Muscle of leg (tissue), 16 donors: ENCODE measurements at places on chromosomes 5 and 9. TPM values are rescaled to one million over a fixed set of nuclear protein-coding genes. Genes with fewer than 3 reads are reported as not detected.

Gene ANKRD31
- 0.15 TPM for polyA plus RNA-seq

Gene FAM163B
- polyA plus RNA-seq: 0.36 TPM

Gene C5orf52
- not detected for polyA plus RNA-seq

Gene GABRG2
- polyA plus RNA-seq: not detected

Gene IRX2
- polyA plus RNA-seq: 0.11 TPM

GRCh38 chr5:154288145-154288544 is 97.6 kb downstream of the GALNT10 start:
- peak; percentile 96 for DNase-seq

DNA sequence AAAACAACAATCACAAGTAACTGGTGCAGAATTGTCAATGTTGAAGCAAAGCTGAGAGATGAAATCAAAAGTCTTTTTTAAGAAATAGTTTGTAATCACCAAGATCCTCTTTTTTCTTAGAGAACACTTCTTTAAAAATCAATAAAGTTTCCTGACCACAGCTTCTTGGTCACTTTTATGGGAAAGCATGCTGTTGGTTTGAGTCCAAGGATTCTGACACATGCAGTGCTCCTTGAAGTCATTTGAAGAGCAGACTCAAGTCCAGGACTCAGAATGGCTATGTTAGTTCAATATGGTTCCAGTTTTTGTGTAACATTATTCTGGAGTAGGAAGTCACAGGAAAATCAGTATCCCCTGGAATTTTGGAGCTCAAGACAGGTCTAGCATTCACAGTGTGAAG is 480.6 kb downstream of the NR2F1-AS1 start:
- DNase-seq: peak; percentile 15

- peak; percentile 49 for DNase-seq
Observed at GRCh38 chr9:138103111-138103848, 225.7 kb downstream of the CACNA1B start.

DNA sequence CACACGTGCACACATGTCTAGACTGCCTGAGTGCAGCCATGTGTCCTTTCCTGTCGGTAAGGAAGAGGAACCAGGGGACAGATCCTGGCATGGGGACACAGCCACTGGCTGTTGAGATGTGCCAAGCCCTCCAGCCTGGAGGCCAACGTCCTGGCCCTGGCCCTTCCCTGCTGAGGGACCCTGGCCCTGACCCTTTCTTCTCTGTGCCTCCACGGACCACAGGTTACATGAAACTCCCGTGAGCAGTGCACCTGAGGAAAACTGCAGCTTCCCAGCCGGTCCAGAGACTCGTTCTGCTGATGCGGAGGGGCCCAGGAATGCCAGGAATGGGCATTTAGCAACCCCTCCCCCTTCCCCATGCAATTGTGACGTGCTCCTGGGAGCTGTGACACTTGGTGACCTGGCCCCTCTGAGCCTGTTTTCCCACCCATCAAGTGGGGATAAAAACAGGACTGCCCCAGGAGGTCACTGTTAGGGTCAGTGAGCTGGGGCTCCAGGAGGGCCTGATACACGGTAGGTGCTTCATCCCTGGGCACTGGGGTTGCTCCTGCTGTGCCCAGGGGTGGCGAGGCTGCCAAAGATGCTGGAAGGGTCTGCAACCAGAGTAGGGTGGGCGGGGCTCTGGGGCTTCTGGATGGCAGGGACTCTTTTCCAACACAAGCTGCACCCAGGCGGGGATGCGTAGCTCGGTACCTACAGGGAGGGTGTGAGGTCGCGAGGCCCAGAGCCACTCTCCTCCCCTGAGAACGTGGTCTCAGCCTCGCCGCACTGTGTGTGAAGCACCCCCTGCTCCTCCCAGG is 151.5 kb downstream of the C9orf50 start:
- DNase-seq: no peak

- DNase-seq: no peak
Observed at GRCh38 chr9:136053757-136054142, 41.3 kb downstream of the NACC2 start.

GRCh38 chr5:82257729-82258128 is 20.4 kb downstream of the RPS23 start:
- DNase-seq: no peak

DNA sequence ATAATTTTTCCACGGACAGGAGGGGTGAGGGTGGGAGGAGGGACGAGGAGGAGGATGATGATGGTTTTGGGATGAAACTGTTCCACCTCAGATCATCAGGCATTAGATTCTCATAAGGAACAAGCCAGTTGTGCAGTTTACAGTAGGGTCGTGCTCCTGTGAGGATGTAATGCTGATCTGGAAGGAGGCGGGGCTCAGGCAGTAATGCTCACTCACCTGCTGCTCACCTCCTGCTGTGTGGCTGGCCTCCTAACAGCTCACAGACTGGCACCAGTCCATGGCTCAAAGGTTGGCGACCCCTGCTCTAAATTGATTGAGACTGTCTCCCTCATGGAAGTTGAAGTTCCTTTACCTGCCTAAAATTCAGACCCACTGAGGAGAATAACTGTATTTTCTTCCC is 33.2 kb downstream of the ANKRA2 start:
- DNase-seq: no peak

GRCh38 chr5:80067016-80067415 is 31.9 kb downstream of the THBS4 start:
- no peak for DNase-seq

- peak; percentile 77 for DNase-seq
Observed at GRCh38 chr5:118405650-118406061, 582.7 kb downstream of the DTWD2 start.

DNA sequence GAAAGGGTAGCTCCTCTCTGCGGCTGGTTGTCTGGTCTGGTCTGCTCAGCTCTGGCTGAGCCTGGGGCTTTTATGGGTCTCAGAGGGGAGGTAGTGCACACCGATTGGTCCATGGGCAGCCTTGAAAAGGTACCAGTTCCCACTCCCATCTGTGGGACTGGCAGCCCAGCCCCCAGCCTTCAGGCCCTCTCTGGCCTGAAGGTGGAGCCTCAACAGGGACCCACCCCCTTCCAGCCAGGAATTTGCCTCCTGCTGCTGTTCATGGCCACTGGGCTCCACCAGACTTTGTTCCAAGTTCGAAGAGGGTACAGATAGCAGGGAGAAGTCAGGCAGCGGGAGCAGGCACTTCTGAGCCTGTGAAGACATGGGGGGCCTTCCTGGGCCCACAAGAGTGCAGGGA is 165.3 kb upstream of the SLC27A6 start:
- DNase-seq: no peak

GRCh38 chr9:111937301-111937700 is 40.7 kb downstream of the UGCG start:
- DNase-seq: no peak

DNA sequence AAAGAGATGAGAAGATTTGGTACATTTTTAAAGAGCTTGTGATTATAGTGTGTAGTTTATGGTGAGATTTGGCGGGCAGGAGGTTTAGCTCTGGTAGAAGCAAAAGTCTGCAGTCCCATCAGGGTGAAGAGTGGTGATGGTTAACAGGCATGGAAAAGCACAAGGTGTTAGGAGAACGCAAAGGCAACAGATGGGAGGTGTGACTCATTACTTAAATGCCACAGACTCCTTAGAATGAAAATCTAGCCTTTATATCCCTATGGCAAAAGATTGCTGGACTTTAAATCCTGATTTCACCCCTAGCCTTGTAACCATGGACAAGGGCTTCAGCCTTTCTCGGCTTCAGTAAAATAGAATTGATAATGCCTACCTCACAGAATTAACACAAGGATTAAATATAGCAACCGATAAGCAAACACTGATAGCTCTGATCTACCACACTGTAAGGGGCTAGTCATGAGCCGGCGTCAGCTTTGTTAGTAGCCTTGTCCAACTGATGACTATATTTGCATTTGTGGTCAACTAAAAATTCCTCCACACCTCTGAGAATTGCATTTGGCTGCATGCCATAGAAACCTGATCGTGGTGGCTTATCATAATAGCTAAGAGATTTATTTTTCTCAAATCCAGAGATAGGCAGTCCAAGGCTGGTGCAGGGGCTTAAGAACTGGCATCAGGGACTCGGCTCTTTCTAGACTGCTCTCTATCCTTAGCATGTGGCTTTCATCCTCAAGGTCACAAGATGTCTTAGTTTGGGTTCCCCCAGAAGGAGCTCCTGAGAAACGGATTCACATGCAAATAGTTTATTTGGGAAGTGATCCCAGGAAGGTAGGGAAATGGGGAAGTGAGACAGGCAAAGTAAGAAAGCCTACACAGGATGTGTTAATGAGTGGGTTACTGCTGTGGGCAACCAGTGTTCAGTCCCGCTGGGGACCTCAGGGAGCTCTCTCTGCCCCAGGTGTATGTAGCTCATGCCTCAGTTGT is 19.6 kb downstream of the MFAP3 start:
- DNase-seq: no peak

- DNase-seq: no peak
Observed at GRCh38 chr5:71703941-71704340, 15.1 kb upstream of the CARTPT start.

DNA sequence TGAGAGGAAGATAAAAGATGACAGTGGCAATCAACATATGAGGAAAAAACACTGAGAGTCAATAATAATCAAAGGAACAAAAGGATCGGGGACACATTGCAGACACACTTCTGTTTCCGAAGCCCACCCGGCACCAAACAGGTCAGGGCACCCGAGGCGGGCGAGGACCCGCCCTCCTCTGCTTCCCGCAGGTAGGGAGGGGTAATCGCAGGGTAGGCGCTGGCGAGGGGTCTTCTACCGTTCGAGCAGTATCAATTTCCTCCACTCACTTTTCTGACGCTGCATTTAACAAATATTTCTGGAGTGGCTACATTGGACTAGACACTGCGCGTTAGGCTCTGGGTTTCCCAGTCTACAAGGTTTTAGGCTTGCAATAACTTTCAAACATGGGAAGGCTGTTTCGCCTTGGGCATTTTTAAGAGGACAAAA is 1.3 kb downstream of the TXN start:
- DNase-seq: no peak

DNA sequence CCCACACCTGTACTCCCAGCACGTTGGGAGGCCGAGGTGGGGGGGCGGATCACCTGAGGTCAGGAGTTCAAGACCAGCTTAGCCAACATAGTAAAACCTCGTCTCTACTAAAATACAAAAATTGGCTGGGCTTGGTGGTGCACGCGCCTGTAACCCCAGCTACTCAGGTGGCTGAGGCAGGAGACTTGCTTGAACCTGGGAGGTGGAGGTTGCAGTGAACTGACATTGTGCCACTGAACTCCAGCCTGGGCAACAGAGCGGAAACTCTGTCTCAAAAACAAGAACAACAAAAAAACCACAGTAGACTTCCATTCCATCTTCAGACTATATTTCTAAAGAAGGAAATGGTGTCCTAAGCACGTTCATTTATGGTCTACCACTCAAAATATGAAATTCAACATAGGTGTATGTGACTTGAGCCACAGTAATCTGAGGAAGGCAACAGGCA is 14.2 kb upstream of the SERINC5 start:
- no peak for DNase-seq

- peak; percentile 37 for DNase-seq
Observed at GRCh38 chr9:38423973-38424843, at the start of gene IGFBPL1. Gene IGFBPL1, minus strand, starts transcription at chr9:38424454. Its CDS starts 30 bp downstream, at chr9:38424424.

GRCh38 chr5:179307013-179307800 is 38.1 kb downstream of the ADAMTS2 start:
- no peak for DNase-seq

DNA sequence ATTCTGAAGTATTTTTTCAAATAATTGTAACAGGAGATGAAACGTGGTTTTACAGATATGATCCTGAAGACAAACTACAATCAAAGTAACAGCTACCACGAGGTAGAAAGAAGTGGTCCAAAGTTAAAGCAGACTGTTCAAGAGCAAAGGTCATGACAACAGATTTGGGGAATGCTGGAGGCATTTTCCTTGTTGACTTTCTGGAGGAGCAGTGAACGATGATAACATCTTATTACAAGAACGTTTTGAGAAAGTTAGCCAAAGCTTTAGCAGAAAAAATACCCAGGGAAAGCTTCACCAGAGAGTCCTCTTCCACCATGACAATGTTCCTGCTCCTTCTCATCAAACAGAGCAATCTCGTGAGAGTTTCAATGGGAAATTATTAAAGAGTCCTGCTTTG is 145.4 kb upstream of the NREP start:
- DNase-seq: no peak

- no peak for DNase-seq
Observed at GRCh38 chr9:137167747-137168572, 1.9 kb downstream of the LRRC26 start.

GRCh38 chr5:130385656-130386055 is 481.4 kb downstream of the CHSY3 start:
- DNase-seq: no peak

DNA sequence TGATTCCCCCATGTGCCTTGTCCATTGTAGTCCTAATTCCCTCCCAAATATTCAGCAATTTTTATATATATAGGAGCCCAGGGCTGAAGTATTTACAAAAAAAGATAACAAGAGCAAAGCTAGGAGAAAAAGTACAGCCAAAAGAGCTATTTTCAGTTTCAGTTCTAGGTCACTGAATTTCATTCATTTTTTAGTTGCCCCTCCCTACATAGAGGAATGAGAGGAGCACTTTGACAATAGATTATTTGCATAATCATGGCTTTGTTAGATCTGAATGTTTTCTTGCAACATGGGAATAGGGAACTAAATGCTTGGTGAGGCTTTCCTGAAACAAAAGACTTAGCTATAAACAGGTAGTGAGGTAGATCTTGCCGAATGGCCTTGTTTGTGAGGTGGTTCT is 15.3 kb upstream of the F2RL2 start:
- DNase-seq: no peak

GRCh38 chr9:27412081-27412480 is 112.0 kb upstream of the IFNK start:
- no peak for DNase-seq

- no peak for DNase-seq
Observed at GRCh38 chr9:108672475-108673190, 183.2 kb downstream of the ACTL7B start.

- DNase-seq: no peak
Observed at GRCh38 chr9:114216976-114217375, 61.6 kb downstream of the COL27A1 start.

DNA sequence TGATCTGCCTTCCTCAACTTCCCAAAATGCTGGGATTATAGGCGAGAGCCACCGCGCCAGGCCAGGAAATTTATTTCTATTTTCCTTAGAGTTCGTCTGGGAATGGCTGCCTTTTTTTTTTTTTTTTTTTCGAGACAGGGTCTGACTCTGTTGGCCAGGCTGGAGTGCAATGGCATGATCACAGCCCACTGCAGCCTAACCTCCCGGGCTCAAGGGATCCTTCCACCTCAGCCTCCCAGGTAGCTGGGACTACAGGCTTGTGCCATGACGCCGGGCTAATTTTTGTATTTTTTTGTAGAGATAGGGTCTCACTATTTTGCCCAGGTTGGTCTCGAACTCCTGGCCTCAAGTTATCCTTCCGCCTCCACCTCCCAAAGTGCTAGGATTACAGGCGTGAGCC is 888 bp upstream of the LAMC3 start:
- DNase-seq: no peak
